SJSA1 (cell line): ENCODE measurements at places on chromosomes 16 and 17. TPM values are rescaled to one million over a fixed set of nuclear protein-coding genes. Genes with fewer than 3 reads are reported as not detected.
A peak's percentile ranks its signal among the peaks of the same experiment; 100 is the strongest.

DNA sequence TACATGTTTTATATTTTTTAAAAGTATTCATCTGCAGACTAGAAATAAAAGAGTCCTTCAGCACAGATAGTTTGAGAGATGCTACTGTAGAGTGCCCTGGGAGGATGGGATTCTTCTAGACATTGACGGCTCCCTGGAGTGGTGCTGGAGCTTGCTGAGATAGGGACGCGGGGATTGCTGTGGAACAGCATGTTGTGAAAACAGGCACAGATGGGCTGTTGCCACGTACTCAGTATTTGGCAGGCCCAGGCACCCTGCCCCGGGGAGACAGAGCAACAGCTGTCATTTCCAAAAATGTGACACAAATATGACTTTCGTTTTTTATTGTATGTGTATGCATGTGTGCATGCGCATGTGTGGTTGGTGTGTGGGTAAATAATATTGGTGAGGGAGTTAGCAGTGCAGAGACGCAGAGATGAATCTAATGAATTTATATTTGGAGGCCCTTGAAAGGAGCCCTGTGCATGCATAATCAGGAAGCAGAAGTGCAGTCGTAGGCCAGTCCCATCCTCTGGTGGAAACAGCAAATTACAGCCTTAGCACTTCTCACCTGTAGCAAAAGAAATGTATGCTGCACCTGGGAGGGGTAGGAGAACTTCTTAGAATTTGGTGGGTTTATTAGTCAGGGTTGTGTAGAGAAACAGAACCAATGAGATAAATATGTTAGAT, 6.2 kb upstream of the ABCA8 start:
- DNase-seq, result no peak

DNA sequence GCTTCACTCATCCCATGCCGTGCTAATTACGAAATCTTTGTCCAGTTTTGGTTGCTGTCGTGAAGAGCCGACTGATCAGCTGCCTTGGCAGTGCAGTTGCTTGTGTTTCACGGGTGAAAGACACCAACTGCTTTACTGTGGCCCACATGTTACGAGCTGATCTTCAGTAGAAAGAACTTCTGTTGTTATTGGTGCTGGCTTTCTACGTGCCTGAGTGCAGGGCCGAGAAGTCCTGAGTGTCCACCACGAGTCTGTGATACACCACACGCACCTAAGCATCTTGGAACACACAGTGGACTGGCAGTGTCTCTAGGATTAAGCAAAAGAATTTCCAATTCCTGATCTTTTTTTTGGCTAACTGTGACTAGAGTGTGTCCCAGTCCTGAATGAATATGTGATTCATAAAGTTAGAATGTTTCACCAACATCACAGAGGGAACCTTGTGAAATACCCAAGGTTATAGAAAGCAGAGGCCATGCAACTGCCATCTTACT, 70.4 kb upstream of the CLEC18A start:
- no peak for DNase-seq

GRCh38 chr16:12067714-12068401, 91.3 kb downstream of the SNX29 start:
- peak; percentile 69 for DNase-seq

DNA sequence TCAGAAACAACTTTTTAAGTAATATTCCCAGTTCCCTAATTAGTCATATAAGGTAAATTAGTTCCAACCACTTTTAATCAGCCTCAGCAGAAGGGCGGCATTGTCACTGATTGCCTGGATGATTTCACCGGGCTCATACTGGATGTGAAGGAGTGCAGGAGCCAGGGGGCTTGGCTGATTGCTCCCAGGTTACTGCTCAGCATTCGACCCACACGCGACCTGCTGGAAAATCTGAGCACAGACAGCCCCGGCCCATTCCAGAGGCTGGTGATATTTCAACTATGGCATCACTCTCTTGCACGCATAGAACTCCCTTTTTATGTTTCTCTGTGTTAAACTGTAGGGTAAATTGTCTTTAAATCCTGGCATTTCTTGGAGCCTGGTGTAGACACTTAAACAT, 34.2 kb downstream of the CPPED1 start:
- DNase-seq, result no peak

GRCh38 chr16:75620326-75621169, 2.5 kb downstream of the ADAT1 start:
- DNase-seq, result no peak

DNA sequence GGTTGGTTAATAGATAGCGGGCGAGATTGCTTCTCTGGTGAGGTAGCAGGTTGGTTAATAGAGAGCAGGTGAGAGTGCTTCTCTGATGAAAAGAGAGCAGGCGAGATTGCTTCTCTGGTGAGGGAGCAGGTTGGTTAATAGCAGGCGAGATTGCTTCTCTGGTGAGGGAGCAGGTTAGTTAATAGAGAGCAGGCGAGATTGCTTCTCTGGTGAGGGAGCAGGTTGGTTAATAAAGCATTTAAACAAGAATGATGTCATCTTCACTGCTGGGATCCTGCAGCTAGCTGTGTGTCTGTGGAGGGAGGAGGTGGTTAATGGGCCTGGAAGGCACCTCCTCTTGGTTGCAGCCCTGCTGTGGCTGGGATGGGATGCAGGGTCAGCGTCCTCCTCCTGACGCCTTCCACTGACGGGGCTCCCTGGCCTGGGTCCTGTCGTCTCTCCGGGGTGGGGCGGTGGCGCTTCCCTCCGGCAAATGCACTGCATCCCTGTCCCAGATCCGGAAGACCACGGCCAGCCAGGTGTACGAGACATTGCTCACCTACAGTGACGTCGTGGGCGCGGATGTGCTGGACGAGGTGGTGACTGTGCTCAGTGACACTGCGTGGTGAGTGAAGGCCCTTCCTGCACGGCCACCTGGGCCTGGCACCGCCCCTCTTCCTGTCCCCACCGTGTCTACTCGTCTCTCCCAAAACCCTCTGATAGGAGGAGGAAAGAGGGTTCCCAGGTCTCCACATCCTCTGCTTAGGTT, 99.2 kb upstream of the ZNF750 start:
- DNase-seq, result no peak

DNA sequence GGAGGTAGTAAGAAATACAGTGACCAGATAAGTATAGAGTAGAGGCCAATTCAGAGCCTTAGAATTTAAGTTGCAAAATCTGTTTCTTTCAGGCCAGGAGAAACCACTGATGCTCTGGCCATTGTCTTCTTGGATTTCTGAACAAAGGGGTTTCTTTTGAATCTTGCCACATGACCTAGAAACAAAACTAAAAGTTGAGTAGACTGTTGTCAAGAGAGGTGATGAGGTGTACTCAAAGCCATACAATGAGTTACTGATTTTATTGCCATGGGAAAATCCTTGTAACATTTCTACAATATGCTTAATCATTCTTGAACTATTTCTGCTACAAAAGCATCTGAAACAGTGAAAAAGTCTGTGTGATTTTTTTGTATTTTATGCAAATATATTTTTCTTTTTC, 881.3 kb downstream of the CDH11 start:
- DNase-seq, result no peak

GRCh38 chr17:81471818-81472456, 40.7 kb downstream of the ACTG1 start:
- peak; percentile 60 for DNase-seq

DNA sequence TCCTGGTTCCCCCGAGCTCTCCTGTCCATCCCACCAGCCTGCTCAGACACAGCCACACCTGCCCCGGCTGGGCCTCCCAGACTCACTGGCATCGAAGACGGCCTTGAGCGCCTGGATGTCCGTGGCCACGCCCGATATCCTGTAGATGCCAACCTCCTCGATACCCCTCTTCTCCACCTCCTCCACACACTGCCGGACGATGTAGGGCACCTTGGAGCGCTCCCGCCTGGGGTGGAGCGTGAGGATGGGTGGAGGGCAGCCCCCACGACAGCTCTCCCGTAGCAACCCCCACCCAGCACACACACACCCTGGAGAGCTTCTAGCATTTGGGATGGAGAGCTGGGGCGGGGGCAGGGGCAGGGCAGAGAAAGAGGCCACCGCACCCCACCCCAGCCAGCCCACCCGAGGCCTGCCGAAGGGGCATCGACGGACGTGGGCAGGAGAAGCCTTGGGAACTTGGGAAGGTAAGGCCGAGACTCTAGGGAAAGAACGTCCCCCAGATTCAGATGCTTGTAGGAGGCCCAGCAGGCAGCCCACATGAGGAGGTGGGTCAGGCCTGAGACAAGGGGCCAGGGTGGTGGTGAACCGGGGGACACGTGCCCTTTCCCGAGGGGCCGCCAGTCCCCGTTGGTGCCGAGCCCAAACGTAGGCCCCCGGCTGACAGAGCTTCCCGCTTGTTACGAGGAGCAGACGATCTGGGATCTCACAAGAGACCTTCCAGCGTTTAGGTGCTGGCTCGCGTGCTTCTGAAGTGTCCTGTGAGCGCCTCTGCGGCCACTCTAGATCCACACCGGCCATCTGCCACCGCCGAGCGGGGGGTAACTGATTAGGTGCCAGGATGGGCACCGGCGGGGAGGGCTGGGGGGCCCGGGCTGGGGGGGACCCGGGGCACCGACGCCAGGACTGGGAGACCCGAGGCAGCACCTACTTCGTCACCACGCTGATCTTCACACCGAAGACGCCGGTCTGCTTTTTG, 15.1 kb downstream of the TIMM22 start:
- DNase-seq, result no peak

- DNase-seq, result peak; percentile 79
These were observed 18.8 kb upstream of the GAA start for GRCh38 chr17:80082403-80083135.

DNA sequence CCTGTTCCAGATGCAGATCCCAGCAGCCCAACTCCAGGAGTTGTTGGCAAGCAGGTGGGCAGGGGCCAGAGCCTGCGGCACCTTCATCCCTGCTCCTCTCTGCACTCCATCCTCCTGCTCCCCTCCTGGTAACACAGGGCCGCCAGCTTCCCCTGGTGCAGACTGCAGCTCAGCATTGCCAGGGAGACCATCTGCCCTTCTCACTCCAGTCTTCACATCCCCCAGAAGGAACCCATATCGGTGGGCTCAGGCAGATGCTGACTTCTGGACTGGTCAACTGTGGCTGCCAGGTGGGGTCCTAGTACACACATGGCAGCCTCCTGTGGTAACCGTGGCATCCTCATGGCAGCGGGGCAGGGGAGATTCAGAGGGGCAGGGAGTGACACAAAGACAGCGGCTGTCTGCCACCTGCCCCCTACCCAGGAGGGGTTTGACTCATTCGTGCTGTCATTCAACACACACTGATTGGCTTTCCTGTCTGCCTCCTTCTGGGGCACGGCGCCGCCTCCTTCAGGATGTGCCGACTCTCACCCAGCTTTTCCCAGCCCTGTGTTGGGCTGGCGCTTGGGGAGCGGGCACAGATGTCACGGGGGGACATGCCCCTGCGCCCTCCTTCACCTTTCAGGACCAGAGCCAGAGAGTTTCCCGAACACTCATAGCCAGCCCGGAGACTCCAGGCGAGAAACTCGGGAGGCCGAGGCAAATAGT, 120.9 kb downstream of the CMIP start:
- DNase-seq, result no peak

- DNase-seq, result no peak
These were observed 16.4 kb downstream of the CDR2 start for GRCh38 chr16:22358000-22358399.

GRCh38 chr17:59101178-59101577, 5.5 kb downstream of the TRIM37 start:
- no peak for DNase-seq

- no peak for DNase-seq
These were observed 2.7 kb downstream of the CCL8 start for GRCh38 chr17:34321964-34322363.

DNA sequence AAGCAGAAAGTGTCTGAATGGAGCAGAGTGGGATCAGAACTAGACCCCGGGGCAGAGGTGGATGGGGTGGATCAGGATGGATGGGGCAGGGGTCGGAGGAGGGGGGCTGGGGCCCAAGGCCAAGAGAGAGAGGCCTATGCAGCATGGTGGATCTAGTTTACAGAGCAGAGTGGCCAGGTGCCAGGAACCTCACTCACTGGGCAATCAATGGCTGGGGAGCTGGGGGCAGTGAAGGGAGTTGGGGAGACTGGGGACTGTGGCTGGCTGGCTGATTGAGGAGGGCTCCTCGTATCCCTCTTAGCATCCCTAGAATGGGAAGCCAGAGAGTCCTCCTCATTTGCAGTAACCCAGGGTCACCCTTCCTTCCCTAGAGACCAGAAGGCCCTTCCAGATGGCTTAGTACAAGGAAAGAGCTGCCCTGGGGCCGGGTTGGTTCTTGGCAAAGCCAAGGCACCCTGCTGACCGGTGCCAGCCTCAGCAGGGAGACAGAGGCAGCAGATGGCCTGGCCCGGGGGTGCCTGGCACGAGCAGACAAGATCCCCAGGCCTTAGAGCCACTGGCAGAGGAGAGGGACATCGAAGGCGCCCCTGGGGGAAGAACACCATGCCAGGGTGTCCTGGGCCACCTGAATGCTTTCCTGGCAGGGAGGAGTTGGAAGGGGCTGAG, 36.8 kb downstream of the SRCIN1 start:
- DNase-seq, result no peak

DNA sequence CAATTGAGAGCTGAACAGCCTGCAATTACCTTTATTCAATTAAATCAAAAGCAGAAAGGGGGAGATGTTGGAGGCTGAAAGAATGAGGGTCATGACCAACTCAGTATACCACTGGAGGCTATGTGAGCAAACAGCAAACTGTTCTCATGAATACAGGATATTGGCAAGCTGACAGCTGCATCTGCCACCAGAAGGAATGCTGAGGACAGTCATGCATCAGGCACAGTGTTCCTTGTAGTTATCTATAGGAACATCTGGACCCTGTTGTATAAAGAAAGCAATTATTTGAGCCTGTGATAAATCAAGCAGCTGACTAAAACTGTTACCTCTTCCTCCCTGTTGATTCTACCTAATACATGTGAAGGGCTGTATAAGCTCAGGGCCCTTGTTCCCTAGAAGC, 2064.6 kb downstream of the TP53TG3F start:
- no peak for DNase-seq

GRCh38 chr17:81286491-81287145, 8.5 kb downstream of the SLC38A10 start:
- DNase-seq, result no peak

GRCh38 chr16:68499006-68499405, 40.1 kb upstream of the ZFP90 start:
- DNase-seq, result no peak

DNA sequence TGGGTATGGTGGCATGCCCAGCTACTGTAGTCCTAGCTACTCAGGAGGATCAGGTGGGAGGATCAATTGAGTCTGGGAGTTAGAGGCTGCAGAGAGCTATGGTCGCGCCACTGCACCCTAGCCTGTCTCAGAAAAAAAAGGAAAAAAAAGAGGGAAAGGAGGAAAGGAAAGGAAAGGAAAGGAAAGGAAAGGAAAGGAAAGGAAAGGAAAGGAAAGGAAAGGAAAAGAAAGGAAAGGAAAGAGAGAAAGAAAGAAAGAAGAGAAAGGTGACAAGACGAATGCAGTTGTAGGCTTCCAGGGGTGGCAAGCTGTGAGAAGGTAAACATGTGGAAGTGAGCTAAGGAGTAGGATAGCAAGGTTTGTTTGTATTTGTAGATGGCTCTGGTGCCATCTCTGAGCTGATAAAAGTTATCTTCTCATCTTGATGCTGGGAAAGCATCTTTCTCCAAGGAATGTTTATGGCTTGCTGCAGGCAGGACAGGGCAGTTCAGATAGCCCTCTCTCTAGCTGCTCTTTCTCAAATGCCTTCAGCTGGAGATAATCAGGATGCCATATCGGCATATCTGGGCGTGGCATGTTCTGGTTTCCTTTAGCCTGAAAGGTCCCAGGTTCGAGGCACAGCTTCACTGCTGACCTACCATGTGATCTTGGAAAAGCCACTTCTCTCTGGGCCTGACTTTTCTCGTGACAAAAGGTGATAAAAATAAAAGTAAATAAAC, 2.8 kb upstream of the NOS2 start:
- no peak for DNase-seq

The KRTAP4-1 gene
- total RNA-seq, result not detected in 2 replicates

The HBA1 gene
- total RNA-seq, result not detected in 2 replicates

The KRTAP4-9 gene
- total RNA-seq, result not detected in 2 replicates

The SLC25A19 gene
- total RNA-seq, result 8.5 and 21.7 TPM in 2 replicates

The PRR15L gene
- total RNA-seq, result not detected in 2 replicates

The SLC52A1 gene
- total RNA-seq, result not detected in 2 replicates
